NCI-H1436 treated with DMSO at 0.1 percent for 48 hours (cell line): ENCODE measurements at places on chromosomes 4 and X.

GRCh38 chrX:981791-982626 is 230.4 kb downstream of the CRLF2 start:
- DNase-seq: no peak

DNA sequence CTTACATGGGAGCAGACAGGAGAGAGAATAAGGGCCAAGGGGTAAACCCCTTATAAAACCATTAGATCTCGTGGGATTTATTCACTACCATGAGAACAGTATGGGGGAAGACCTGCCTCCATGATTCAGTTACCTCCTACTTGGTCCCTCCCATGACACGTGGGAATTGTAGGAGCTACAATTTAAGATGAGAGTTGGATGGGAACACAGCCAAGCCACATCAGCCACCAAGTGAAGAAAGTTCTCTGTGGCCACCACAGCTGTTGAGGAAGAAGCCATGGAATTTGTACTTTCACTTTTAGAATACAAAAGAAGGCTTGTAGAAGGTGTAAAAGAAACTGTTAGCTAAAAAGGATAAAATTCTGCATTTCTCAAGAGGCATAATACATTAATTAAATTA is 67.0 kb upstream of the CXorf51A start:
- no peak for DNase-seq

- DNase-seq: no peak
Measured at GRCh38 chr4:138392751-138393308, 150.7 kb upstream of the SLC7A11 start.

GRCh38 chr4:2350982-2351381 is 67.5 kb downstream of the ZFYVE28 start:
- DNase-seq: no peak

DNA sequence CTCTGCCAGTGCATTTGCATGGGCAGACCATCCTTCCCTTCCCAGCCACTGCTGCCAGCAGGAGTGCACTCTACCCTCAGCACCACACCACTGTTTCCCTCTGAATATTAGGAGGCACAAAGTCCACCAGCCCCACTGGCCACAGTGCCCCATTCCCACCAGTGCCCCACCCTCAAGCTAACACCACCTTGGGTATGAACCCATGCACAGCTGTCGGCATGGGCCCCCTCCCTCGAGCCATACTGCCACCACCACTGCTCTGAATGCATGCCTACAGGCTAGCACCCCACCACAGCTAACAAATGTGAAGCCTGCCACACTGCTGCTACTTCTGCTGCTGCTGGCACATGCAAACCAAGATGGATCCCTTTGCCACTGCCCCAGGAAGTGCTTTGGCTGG is 810.4 kb downstream of the TRAM1L1 start:
- no peak for DNase-seq

- no peak for DNase-seq
Measured at GRCh38 chr4:71648923-71649322, 135.0 kb downstream of the GC start.

DNA sequence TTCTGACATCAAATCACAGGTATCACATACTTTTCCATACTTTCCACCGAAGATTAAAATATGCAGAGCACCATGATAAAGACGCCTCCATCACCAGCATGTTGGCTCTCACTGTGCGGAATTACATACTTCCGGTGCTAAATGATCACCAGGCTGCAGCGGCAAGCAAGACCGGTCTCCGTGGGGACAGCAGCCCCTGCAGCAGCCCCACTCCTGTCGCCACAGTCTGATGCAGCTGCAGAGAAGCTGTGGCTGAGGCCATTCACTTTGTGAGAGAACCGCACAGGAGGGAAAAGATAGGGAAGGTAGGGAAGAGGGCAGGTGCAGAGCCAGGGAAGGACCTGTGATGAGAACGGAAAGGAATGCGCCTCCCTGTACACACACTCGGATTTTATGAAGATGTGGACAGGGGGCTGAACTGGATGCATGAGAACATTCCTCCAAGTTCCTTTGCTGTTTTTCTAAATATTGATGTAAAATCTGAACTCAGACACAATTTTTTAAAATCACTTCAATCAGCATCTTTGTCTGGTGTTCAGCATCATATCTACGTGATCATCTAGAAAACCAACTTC is 38.3 kb downstream of the AFAP1 start:
- no peak for DNase-seq

DNA sequence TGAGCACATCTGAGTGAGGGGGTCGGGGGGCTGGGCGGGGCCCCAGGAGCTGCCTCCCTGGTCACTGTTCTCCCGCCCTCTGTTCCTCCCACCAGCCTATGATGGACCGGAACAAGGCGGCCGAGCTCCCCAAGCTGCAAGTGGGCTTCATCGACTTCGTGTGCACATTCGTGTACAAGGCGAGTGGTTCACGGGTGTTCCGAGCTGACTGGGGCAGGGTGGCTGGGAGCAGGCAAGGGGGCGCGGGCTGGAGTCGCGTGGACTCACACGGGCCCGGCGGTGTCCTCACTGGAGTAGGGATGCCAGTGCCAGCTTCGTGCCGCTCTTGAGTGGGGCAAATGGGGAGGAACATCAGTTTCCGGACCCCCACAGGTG is 7.7 kb downstream of the ATP5ME start:
- DNase-seq: no peak

- no peak for DNase-seq
Measured at GRCh38 chr4:86334020-86334750, 25.7 kb downstream of the MAPK10 start.

GRCh38 chr4:172141025-172141424 is 327.8 kb downstream of the GALNTL6 start:
- peak; percentile 39 for DNase-seq

DNA sequence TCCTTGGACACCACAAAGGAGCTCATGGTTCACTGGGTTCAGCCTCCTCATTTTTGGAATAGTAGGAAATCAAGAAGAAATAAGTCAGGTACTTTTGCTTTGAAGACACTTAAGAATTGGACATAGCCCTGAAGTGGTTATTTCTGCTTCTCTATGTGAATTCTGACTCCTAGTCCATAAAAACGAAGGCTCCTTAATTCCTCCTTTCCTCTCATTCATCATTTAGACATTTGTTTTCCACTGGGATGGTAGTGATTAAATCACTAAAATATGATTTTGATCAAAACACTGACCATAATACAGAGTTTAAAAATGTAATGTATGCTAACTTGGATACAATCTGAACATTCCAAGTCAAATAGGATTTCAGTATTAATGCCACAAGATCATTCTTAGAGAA is 34.7 kb upstream of the CYP2U1 start:
- no peak for DNase-seq

- no peak for DNase-seq
Measured at GRCh38 chrX:1946974-1947373, 332.1 kb downstream of the ASMT start.

DNA sequence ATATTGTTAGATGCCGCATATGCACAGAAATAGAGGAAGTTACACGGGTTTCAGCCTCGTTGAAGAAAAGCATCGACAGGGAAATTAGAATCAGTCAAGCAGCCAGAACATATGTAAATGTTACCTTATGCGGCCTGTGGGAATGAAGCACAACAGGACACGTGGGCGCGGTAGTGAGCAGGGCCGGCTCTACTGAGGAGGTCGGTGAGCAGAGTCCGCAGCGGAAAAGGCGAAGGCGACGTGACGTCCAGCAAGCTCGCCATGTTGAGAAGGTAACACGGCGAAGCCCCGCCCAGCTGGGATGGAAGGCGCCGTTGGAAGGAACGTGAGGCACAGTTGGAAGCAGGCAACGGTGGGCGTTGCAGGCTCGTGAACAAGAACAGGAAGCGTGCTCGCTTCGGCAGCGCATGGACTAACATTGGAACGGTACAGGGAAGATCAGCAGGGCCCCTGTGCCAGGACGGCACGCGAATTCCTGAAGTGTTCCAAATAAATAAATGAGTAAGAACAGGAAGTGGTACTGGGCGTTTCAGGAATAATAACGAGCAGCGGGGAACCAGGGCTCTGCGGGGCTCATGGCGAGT is 54.6 kb downstream of the MTNR1A start:
- DNase-seq: no peak

- DNase-seq: no peak
Measured at GRCh38 chr4:62399242-62399641, 1199.1 kb downstream of the ADGRL3 start.

- DNase-seq: no peak
Measured at GRCh38 chr4:20839957-20840356, 139.7 kb downstream of the PACRGL start.
